Activated T-helper 1 cell treated with anti-CD3 and anti-CD28 coated beads, Interleukin-2, amount 50 U/mL, for 16 hours (primary cell): ENCODE measurements at places on chromosomes 4 and X.

DNA sequence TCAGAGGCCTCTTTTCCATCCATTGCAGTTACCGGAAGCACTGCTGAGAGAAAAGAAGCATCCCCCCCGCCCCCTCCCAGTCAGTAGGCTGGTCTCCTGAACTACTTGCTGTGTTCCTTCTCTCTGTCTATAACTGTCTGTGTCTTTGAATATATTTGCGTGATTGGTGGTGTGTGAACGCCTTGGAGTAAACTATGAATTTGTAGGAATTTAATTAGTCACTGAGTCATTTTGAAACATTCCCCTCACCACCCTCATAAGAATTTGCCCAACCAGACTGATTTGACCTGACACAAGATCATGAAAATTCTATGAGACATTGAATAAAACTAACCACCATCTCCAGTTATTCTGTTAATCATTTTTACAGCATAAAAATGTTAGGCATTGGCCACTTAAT lies 6.7 kb upstream of the NXF3 start:
- DNase-seq: no peak

DNA sequence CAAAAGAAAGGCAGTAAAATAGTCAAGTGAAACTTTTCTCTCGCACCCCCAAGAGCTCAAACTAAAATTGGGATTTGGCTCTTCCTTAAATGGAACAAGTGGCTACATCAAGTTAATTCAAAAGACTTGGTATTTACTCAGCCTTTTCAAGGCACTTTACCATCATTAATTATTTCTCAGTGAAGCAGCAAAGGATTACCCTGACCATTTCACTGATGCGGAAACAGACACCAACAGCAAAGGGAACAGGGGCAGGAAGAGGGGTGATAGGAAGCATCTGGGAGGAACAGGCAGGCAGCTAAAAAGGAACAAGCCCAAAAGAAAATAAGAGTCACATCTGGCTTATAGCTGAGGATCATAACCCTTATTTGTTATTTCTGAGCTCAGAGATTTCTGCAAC lies 2.7 kb downstream of the SCML2 start:
- DNase-seq: no peak

DNA sequence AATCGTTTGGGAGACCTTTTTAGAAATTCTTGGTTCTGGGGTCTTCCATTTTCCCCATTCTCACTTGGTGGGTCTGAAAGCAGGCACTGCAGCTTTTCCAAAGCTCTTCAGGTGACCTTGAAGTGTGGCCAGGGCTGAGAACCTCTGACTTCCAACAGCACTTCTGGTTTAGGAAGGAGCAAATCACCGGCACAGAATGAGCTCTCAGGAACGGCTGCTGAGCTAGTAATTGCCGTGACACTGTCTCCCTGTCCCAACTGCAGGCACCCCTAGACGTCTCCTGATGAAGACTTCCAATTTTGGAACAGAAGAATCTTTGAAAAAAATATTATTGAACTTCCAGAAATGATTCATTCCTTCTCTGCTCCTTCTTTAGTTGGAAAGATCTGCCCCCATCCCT lies 31.3 kb downstream of the CD38 start:
- DNase-seq: no peak

DNA sequence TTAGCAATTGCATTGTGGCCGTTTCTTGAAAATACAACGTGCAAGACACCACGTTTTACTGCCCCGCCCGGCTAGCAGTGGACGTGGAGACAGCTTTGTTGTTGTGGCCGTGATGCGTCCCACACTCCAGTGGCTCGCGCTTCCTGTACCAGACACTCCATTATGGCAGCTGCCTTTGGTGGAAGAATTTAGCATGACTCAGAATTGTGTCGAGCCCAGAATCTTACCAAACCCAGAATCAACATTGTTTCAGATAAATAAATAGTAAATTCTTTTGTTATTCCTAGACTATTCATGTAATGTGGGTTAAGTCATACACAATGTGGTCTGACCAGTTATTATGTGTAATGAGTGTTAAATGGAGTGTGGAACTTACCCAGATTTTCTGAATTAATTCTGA lies 25.3 kb upstream of the S100P start:
- no peak for DNase-seq
